GM20000 (cell line): ENCODE measurements at places on chromosomes 11 and 22.

DNA sequence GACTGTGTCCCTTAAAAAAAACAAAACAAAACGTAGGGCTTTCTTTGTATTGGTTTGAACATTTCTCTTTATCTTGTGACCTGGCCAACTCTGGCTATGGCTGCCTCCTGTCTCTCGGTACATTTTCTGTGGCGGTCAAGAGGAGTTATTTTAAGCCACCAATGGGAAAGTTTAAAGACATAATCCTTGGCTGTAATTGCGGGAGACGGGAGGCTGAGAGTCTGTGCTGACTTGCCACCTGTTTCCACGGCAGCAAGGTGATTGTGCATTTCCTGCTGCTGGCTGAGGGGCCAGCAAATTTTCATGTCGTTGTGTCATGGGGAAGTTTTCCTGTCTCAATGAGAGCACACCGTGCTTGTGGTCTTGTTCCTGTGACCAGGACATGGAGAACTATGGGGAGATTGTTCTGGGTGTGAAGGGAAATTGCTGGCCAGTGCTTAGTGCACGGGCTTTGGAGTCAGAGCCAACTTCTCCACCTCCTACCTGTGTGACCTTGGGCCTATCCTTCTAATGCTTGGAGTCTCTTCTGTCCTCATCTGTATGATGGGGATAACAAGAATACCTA is 11.0 kb downstream of the PTPRJ start:
- DNase-seq, result no peak

DNA sequence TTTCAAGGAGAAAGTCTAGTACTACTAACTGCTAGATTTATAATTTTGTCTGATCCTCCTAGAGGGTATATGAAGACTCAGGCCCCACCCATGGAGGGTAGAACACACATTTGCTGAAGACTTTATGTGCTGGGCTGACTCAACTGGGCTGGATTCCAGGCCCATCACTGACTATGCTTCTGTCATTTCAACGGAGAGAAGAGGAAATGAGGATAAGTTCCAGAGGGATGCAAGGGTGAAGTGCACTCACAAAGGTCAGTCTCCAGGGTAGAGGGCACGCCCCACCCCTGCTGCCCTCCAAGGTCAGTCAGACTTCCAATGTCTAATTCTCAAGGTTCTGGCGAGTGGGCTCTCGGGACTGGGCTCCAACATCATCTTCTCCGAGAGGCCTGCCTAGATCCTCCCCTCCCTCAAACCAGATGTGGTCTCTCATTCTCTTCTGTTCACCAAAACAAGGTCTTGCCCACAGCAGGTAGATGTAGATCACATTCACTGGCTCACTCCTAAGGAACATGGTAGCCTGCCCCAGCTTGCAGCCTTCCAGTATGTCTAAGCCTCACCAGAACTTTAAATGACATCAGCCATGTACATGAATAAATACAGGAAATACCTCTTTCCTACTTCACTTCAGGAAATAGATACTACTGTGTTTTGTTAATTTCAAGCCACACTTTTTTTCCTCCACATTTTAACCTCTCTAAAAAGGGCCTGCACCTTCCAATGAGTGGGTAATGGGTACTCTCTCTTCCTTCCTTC is 7.3 kb upstream of the C11orf86 start:
- no peak for DNase-seq

DNA sequence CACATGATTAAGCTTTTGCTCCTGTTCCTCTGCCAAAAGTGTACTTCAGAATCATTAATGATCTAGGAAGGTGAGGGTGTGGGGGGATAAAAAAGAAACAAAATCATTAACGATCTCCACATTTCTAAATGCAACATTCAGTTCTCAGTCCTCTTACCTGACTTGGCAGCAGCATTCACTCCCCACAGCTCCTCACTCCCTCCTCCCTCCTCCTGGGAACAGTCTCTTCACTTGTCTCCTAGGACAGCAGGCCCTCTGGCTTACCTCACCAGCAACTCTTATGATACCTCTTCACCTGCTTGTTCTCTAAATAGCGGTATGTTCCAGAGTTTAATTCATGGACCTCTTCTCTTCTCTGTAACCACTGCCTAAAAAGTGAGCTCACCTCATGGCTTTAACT is 56.5 kb upstream of the APOA1 start:
- DNase-seq, result no peak

DNA sequence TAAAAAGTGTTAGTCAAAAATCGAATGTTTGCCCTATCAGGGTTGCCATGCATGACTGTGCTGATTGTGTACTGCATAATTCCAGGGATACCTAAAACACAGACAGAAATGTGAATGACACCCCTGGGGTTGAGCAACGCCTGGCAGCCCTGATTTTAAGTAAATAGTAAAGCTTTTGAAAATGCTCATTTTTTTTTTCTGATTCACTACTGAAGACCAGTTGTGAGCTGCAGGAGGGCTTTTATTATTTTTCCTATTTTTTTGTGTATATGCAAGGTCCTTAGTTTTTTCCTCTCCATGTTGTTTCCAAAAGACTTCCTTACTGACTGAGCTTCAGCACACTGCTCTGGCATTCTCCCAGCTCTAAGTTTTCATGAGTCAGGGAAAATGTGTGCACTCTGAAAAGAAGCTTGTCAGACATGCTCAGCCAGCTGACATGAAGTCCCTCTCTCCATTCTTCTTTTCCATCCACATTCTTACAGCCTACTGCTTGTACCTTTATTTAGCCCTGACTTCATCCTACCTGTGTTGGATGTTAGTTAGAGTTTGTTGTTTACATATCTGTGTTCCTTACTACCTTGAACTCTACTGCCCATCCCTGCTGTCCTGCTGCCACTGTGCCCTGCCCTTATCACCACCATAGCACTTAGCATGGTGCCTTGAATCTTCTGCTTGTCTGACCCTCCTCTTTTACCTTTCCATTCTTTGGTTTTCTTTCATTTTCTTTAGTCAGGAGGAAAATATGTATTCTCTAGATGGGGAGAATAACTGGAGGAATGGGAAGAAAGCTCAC is 79.5 kb downstream of the HORMAD2 start:
- no peak for DNase-seq

GRCh38 chr11:134008634-134009071 is 51.9 kb upstream of the IGSF9B start:
- DNase-seq, result no peak

DNA sequence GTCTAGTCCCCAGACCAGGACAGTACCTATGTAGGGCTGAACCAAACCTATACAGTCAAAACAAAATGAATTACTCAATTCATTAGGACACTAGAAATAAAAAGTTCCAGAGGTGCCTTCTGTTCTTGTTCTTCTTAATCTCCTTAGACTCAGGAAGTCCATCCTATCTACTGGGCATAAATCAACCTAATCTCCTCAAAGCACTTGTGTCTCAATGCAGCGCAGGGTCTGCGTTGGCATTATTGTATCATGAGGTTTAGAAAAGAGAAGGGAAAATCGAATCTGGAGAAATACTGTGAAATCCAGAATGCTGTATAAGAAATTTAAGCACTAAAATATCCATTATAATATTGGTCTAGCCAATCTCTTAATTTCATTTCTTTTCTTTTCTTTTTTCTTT is 2.4 kb upstream of the OR10V1 start:
- DNase-seq, result no peak

- DNase-seq, result no peak
Observed at GRCh38 chr11:120285256-120285655, 39.8 kb upstream of the TLCD5 start.

DNA sequence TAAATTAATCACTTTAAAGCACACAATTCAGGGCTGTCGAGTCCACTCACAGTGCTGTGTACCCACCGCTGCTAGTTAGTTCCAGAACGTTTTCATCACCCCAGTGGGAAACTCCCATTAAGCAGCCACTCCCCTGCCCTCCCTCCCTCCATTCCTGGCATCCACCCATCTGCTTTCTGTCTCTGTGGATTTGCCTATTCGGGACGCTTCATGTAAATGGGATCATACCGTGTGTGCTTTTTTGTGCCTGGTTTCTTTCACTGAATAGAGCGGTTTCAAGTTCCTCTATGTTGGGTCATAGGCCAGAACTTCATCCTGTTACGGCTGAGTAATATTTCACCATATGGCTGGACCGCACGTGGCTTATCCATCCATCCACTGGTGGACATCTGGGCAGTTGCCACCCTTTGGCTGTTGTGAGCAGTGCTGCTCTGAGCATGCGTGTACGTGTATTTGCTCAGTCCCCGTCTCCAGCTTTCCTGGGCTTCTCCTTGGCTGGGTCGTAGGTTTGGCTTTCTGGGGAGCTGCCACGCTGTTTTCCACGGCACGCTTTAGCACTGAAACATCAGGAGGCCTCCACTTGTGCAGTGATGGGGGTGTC is 30.1 kb downstream of the ARHGAP8 start:
- DNase-seq, result no peak

DNA sequence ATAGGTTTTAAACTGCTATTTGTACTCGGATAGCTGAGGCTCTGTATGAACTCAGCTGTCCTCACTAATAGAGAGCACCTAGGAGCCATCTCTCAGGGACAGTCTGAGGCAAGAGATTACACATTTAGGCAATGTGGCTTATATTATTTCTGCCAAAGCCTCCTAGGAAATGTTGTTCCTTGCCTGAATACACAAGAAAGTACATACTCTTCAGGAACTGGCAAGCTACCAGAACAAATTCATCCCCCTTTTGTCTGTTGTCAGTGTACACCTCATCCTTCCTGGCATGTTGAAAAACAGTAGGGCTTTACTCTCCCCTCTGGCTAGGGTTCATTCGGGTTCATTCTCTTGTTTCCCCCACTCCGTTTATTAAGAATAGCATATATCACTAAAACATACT is 615.9 kb upstream of the FAT3 start:
- DNase-seq, result no peak

GRCh38 chr11:67410984-67411784 is 4.3 kb upstream of the CARNS1 start:
- DNase-seq, result no peak

GRCh38 chr11:48270621-48271020 is 7.0 kb downstream of the OR4X1 start:
- no peak for DNase-seq

DNA sequence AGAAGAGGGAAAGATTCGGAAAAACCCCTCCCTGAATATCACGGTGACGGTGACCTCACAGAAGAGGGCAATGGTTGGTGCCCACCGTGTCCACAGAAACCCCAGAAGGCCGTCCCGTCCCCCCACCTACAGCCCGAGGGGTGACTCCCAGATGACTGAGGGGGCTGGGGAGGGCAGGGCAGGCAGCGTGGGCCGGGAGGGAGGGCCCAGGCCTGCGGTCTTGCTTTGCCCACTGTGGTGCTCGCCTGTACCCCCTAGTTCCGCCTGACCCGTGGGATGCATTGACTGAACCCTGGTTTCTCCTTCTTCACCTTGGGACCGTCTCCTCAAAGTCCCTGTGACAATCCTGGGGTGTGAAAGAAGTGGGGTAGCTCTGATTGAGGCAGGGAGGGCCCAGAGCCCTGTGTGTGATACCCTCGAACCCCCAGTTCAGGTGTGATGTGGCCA is 526.7 kb downstream of the BRD1 start:
- no peak for DNase-seq

- DNase-seq, result no peak
Observed at GRCh38 chr22:29964776-29965175, 81.8 kb downstream of the MTMR3 start.
